ENCODE measurements at places on chromosomes 11 and 22.

DNA sequence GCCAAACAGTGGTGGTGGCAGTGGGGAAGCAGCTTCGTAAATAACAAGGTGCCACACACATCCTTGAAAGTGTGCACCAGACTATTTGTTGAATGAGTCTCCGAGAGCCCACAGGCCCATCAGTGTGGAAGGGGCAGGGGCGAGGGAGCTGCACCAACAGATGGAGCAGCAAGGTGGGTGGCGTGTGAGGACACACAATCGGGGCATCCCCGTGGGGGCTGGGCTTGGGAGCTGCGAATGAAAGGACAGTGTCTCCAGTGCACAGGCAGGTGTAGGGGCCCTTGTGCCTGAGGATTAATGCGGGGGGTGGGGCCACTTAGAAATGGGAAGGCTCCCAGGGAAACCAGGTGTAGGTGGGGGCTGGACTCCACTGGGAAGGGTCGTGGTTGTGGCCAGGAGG is 2.8 kb downstream of the NRXN2 start:
- DNase-seq = no peak

GRCh38 chr11:105937738-105938137 is 84.3 kb downstream of the MSANTD4 start:
- DNase-seq = no peak

DNA sequence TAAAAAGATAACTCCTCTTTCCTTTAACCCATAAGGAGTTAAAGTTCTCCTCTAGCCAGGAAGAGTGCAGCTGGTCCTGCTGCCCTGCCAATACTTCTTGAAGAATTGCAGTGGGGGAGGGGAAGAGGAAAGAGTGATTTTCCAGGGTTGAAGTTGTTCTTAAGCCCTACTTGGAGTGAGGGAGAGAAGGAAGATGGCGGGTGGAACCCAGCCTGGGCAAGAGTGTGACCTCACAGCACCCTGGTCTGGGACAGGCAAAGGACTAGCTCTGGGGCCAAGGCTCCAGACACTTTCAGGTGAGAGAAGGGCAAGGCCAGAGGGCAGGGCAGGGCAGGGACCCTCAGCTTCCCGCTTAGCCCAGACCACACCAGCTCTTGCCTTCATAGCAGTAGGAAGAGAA is 6.6 kb downstream of the TNKS1BP1 start:
- no peak for DNase-seq

DNA sequence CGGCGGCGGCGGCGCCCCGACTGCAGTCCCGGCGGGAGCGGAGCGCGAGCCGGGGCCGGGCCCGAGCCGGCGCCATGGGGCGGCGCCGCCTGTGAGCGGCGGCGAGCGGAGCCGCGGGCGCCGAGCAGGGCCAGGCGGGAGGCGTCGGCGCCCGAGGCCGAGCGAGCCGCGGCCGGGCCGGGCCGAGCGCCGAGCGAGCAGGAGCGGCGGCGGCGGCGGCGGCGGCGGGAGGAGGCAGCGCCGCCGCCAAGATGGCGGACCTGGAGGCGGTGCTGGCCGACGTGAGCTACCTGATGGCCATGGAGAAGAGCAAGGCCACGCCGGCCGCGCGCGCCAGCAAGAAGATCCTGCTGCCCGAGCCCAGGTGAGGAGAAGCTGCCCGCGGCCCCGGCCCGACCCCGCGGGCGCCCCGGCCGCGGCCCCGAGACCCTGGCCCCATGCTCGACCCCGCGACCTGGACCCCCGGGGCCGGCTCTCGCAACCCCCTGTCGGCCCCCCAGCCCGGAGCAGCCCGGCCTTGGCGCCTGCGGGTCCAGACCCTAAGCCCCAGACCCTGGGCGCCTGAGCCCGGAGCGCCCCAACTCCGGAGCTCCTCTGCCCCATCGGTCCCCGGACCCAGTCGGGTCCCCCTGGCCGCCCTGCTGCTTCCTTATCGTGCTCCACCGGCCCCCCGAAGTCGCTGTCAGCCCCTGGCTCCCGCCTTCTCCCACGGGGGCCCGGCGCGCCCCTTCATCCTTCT is at the start of gene GRK2:
Gene GRK2 (plus strand): TSS at position 25 of the 739 bp plus-strand sequence. CDS start 227 bp downstream, at position 252.
- DNase-seq = no peak

- no peak for DNase-seq
These were observed 20.2 kb downstream of the DDX25 start for GRCh38 chr11:125924384-125925007.

DNA sequence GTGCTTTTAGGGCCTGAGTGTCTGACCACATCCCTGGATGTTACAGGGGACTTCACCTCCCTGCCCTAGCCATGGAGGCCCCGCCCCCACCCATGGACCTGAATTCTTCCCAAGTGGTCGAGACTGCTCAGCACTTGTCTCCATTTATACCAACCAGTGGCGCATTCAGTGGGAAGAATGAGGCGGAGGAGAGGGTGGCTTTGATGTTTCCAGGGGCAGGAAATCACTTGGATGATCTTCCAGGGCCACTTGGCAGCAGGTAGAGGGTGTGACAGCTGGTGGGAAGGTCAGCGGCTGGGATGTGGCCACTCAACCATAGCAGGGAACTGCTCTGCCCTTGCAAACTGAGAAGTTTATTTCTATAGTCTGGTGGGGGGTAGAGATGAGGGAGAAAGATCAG is 155.1 kb upstream of the BLID start:
- no peak for DNase-seq

DNA sequence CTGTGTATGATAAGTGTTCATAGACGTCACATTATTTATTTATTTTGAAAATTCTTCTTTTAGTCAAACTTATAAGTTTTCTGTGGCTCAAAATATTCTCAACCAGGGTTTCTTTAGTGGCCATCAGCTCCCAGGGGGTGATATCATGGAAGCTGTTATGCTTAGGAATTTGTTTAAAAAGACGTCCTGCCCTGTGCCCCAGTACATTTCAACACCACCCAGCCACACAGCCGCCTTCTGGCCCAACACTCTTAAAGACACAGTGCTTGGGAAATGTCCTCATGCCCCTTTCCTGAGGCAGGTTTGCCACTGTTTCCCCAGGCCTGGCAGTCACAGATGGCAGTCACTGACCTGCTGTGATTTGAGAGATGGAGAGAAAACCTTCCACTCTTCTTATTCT is 19.9 kb downstream of the TSKU start:
- DNase-seq = no peak

GRCh38 chr11:93945596-93945995 is 75.6 kb upstream of the HEPHL1 start:
- no peak for DNase-seq

- DNase-seq = no peak
These were observed 72.1 kb upstream of the KCNQ1OT1 start for GRCh38 chr11:2771758-2772466.

- no peak for DNase-seq
These were observed at the start of gene PGGHG for GRCh38 chr11:288478-289397. Gene PGGHG (plus strand): TSS chr11:289126. CDS start chr11:289817, 691 bp downstream.

- DNase-seq = no peak
These were observed 25.7 kb downstream of the ARAP1 start for GRCh38 chr11:72726266-72727220.

- no peak for DNase-seq
These were observed 197.5 kb downstream of the C11orf87 start for GRCh38 chr11:109619498-109619897.
